ENCODE measurements at places on chromosomes 2 and 18.
A peak's percentile ranks its signal among the peaks of the same experiment; 100 is the strongest.

- DNase-seq: no peak
Measured at GRCh38 chr18:70411307-70411706, 122.5 kb downstream of the SOCS6 start.

- no peak for DNase-seq
Measured at GRCh38 chr18:49846718-49847470, 33.6 kb upstream of the ACAA2 start.

DNA sequence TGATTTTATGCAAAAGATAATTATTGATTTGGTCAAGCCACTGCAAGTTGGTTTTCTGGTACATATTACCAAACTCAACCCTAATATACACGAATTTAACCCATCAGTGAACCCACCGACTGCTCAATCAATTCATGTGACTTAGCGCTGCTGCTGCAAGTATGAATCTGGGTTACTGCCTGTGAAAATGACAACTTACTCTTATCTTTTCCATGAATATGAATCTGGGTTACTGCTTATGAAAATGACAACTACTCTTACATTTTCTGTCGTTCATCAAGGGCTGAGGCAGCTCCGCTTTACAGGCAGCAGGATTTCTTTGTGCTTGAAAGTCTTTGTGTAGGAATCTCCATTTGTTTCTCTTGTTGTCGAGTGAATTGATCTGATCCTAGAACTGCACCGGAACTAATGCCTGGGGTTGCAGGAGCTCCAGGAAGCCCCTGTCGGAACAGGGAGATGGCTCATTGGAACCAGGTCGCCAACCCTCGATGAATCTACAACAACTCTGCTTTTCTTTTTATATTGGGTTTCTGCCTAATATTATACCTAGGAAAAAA, 22.1 kb upstream of the ALKAL2 start:
- no peak for DNase-seq

DNA sequence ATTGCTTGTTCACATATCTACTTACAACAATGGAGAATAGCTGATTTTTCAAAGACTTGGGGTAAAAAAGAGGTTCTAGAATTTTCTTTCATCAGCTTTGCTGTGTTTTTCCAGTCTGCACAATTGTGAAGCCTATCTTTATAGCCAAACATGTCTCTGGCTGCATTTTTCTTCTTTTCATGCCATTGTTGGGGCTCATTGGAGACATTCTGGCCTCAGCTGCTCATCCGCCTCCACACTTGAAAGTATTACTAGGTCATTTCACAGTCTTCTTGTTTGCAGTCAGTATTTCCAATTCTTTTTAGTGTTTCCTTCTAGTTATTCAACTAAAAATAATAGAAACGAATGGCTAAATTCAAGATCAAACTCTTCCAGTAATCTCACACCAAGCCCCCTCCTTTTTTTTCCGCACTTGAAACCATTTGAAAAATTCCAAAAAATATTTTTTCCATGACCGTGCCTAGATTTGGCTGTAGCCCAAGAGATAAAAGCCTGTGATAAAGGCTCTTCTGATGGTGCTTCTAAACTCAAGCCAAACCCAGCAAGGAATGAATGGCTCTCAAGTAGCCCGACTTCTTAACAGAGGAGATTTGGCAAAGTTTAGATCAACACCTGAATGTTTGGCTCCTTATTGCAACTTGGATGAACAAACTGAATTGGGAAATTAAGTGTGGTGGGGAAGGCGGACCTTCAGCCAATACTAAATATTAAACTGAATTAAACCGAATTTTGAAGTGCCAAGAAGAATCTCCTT, 103.4 kb downstream of the NRP2 start:
- no peak for DNase-seq

- DNase-seq: no peak
Measured at GRCh38 chr2:27932396-27932795, 41.9 kb downstream of the BABAM2 start.

GRCh38 chr2:218985325-218986091, 524 bp upstream of the FEV start:
- no peak for DNase-seq

GRCh38 chr2:188204824-188205223, 86.8 kb upstream of the GULP1 start:
- peak; percentile 38 for DNase-seq

GRCh38 chr18:23059541-23060465, 75.5 kb upstream of the CABLES1 start:
- no peak for DNase-seq

DNA sequence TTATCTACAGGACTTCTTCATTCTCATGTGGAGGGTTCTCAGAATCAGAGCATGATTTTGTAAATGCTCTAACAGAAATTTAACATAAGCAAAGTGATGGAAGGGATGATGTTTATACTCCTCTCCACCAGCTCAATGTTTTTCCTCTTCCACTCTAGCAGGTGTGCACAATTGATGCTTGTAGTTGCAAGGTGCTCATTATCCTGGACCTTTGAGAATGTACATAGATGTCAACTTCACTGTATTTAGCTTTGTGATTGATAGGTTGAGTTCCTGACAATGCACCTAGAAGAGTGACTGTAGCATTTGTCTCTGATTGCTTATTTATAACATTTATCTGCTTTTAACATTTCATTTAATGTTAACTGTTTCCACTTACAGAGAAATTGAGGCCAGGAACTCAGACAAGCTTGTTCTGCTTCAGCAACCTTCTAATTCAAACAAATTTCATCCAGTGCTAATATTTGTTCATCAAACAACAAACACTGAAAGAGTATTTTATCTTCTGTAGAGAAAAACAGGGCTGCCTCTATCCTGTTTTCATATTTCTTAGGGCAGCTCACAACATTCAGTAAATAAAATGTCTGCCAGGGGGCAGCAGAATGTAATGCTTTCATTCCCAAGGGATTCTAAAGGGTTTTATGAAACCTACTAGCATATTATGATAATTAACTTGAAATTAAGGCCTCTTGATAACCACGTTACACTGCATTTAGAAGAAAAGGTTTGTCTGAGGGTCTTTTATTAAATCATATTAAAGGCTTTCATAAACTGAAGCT, 127.9 kb upstream of the NOL4 start:
- DNase-seq: no peak

DNA sequence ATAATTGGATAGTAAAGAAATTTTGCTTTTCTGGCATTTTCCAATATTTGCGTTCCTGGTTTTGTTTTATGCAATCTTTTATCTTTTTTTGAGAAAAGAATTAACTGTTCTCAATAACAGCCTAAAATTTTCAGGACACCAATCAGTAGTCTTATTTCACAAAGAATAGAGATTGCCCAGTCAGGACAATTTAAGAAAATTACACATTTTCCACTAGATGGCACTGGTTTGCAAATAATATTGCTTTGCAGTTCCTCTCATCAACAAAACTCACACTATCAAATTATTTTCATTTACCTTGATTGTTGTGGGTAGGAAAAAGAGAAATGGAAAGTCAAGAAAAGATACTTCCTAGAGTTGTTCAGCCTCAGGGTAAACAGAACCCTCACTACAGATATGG, 2.4 kb upstream of the RBM45 start:
- no peak for DNase-seq

- DNase-seq: no peak
Measured at GRCh38 chr2:30235859-30236535, 4.7 kb downstream of the LBH start.

DNA sequence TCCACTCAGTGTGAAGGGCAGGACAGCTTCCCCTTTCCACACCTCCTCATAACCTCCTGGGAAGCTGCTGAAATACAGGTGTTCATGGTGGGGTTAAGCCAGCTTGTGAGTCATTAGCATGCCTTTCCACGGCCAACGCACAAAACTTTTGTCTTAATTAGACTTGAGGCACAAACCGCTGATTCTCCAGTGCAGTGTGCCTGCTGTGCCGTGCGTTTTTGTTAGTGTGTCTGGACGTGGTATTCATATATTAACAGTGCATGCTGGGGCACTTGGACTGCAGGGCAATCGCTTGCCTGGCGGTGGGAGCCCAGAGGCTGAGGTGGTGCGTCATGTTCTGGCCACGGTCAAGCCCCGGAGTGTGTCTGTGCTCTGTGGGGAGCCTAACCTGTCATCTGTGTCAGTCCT, 156.2 kb downstream of the SH3RF3 start:
- no peak for DNase-seq

- peak; percentile 61 for DNase-seq
Measured at GRCh38 chr2:239729151-239729550, 296.0 kb downstream of the NDUFA10 start.

DNA sequence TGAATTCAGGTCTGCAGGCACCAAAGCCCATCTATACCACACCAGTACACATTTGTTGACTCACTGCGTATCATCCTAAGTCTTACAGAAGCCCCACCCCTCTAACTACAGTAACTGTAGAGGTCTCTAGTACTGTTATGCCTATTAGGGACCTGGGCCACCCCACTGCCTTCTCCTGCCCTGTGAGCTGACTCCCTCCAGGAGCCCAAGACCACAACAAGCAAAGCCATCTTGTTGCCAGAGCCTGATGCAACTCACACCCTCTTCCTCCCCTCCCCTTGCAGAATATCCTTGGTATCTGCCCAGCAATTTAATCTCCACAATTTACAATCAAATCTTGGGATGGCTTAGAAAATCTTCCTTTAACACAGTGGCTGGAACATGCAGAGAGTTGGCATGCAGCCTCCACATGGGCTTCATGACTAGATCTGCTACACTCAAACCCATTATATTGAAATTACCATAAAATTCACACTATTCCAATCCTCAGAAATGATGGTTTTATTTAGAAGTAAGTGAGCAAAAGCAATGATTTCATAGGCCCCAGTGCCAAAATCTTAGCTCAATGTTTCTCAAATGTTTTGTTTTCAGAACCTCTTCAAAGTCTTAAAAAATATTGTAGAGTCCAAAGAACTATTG, 17.7 kb upstream of the CYP1B1 start:
- no peak for DNase-seq

DNA sequence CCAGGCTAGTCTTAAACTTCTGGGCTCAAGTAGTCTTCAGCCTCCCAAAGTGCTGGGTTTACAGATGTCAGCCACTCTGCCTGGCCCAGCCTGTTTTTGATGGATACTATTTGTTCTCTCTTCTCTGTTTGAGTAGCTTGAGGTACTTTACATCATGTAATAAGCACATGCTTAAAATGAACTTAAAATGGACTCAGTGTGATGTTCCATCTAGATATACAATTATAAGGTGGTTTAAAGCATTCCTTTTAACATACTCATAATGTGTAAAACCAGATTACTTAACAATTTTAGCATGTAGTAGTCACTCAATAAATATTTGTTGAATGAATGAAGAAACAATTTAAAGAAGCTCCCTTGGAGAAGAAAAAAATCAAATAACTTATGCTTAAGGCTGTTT, 9.6 kb downstream of the PTPRM start:
- no peak for DNase-seq

DNA sequence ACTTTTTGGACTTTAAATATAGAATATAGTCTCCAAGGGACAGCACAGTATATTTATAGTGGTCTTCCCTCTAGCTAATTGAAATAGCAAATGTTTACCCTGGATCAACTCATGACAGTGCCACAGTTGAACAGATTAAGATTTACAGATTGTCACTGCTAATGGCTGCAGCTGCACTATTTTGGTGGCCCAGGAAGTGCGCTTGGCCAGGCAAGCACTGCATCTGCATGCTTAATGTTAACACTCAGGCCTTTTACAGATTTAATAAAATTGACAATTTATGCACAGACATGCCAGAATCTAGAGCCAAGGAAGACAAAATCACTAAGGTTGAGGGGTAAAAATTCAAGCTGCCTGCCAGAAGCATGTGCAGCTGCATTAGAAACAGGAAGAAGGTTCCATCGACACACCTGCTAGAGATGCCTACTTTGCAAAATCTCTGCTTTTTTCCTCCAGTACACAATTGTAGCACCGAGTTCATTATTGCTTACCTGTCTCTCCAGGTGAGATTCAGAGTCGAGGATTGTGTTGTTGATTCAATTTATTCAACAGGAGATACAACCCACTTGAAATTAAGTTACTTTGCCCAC, 1042.3 kb upstream of the NRXN1 start:
- DNase-seq: no peak

DNA sequence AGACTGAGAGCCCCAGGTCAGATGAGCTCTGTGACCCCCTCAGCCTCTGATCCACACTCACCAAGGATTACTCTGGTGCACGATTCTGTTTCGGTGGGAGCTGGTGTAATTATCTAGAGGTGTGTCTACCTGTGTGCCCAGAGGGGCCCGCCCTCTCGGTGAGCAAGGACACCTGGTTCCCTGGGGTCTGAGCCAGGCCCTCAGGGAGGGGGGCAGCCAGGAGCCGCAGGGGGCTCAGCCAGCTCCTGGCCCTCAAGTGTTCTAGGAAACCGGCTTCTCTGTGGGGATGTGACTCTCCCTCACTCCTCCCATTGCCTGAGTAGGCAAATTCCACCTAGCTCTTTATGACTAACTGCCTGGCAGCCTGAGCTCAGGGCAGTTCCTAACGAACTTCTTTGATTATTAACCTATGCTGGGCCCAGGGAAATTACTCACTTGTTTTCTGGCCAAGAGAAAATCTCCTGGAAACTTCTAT, 17.4 kb downstream of the AGAP1 start:
- peak; percentile 86 for DNase-seq

- DNase-seq: no peak
Measured at GRCh38 chr18:25827961-25828561, 262.4 kb downstream of the SS18 start.

DNA sequence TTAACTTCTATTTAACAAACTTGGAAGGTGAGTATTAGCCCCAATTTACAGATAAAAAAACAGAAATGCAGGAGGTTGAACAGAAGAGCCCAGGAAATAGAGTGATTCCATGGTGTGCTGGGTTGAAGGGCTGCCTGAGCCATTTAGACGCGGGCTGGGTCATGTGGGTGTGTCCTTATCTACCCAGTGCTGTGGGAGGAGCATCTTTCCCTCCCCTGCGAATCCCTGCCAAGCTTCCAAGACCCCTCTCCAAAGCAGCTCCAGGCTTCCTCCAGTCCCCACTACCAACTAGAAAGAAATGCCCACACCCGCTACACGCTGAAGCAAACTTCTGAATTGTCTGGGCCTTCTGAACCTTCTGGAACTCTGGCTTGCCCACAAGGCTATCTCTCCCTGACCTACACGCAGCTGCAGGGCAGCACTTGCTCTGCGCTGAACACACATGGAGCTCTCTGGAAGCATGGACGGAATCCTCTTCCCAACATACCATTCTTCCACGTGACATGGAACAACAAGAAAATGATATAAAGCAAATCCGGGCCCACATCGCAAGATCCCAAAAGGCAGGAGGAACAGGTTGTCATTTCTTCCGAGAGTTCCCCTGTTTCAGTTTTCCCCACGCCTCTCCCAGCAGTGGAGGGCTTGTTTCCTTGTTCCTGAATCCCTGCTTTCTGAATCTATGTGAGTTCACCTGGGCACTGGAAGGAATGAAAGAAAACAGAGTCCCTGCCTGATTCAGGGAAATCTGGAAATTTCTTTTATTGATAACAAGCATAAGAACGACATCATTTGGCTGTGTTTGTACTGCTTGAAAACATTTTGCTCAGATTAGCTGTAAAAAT, 562.7 kb upstream of the ID2 start:
- no peak for DNase-seq

Measured in kidney (tissue), 22 donors.